ENCODE measurements at places on chromosomes 3 and 15. TPM values are rescaled to one million over a fixed set of nuclear protein-coding genes. Genes with fewer than 3 reads are reported as not detected.
A peak's percentile ranks its signal among the peaks of the same experiment; 100 is the strongest.

Gene RPS27L
- 345 TPM for total RNA-seq

Gene ARHGEF3
- 11.5 TPM for total RNA-seq

Gene PCYT1A
- total RNA-seq = 65.5 TPM

Gene SPINT1
- 4.2 TPM for total RNA-seq

Gene CHRNA7
- total RNA-seq = 2.7 TPM

DNA sequence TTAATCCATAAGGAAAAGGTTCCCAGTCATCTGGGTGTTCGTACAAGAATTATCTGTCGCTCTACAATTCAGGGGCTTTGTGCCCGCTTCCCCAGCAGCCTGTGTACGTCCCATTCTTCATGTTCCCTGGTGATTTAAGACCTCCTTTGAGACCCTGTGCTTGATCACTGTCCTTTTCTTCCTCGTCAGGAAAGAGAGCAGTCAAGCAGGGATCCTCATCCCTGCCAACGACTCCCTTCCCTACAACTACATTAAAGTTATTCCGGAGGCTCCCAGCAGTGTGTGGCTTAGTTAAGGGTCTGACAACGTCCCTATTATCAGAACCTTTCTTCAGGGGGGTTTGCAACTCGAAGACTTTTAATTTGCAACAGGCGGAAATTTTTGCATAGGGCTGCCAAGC, 175.7 kb downstream of the FOXP1 start:
- no peak for DNase-seq

DNA sequence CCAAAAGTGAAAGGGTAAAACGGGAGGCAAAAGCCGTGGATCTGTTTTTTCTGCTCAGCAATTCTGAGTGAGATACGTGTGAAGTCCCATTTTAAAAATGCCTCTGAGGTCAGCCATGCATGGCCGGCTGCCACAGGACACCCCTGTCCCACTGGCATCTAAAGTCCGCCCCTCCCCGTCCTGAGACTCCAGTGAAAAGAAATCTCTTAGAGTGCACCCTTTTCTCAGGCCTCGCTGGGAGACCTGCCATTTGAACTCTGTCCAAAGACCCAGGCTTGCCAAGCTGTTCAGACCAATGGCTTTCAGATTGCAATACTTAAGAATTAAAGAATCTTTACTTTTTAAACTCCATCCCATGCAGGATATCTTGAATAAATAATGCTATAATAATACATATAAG, 61.0 kb upstream of the SLC24A5 start:
- no peak for DNase-seq

DNA sequence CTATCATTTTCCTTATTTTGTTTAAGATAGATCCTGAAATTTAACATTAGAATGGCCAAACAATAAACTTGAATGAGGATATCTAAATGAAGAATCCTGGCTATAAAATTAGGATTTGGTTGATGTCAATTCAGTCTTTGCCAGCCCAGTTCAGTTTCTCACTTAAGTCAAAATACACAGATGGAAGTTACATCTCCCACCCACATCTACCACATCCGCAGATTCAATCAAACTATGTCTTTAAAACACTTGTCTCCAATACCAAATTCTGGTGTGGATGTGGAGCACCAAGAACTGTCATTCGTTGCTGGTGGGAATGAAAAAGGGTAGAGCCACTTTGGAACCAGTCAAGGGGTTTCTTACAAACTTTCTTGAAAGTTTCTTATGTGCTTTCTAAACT, 18.2 kb downstream of the CBLB start:
- DNase-seq = no peak

DNA sequence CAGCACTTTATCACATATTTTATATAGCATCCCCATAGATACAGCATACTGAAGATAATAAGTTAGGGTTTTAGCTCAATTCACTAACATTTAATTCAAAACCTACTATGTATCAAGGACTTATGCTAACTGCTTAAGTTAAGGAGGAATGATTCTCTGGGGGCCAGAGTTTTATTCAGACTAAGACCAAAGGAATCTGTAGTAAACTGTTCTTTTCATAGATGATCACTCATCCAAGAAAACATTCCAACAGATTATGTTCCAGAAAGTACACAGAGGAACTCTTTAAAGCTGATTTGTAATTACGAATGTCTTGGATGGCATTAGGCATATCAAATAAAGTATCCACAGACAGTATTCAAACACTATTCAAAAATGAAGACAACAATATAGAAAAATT, 226.4 kb downstream of the SCAPER start:
- DNase-seq = no peak

- no peak for DNase-seq
Observed at GRCh38 chr15:26171266-26171665, 308.1 kb upstream of the ATP10A start.

GRCh38 chr3:102595057-102595456, 160.2 kb downstream of the ZPLD1 start:
- no peak for DNase-seq

DNA sequence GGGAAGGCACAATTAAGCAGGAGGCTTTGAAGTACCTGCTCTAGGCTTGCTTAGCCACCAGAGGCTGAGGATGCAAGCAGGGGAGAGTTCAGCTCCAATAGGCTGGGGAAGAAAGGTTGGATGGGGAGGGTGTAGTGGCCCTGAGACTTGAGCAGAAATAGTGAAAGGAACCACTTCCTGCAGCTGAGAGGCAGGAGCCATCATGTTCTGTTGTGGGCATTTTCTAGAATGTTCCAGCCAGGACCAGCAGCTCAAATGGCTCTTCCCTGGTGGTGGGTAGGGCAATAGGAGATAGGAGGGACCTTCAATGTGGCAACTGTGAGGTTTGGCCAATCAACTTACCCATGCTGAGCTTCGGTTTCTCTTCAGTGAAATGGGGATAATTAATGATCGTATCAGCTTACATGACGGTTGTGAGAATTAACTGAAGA, 79.1 kb upstream of the CGNL1 start:
- no peak for DNase-seq

- DNase-seq = no peak
Observed at GRCh38 chr3:168417016-168417415, 321.3 kb upstream of the GOLIM4 start.

- DNase-seq = no peak
Observed at GRCh38 chr3:60185161-60185560, 1066.1 kb downstream of the FHIT start.

DNA sequence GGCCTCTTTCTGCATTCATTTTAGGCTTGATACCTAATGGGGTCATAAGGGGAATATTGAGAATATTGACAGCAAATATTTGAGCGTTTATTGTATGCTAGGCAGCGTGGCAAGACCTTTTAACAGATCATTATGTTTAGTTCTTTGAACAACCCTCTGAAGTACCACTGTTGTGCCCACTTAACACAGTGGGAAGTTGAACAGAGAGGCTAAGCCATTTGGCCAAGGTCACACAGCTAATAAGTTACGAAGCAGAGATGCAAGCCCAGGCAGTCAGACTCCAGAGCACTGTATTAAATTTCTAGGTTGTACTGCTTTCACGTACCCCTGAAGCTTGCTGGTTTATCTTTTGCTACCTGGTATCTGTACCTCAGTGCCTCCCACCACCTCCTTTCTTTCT, 1.1 kb downstream of the RAB7A start:
- no peak for DNase-seq

DNA sequence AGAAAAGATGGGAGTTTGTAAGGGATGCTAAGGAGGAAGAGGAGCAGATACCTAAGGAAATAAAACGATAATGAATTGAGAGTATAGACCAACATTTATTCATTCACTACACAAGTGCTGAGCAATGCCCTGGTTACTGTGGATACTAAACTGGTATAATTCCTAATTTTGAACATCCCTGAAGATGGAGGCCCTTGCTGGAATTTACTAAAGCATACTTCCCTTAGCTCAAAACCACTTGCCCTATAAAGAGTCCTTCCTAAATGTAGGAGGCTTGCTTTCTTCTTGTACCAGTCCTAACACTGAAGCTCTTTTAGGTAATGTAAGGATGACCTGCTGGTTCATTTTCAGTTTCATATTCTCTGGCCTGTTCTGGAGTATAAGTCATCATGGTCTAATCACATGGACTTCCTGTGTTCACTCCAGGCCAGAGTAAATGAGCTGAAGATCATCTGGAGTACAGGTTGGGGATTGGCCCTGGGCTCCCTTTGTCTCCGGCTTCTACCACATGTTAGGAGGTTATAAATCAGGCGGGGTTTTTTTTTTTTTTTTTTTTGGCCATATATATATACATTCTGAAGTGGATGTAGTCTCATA, 40.1 kb upstream of the MTMR10 start:
- peak; percentile 64 for DNase-seq

GRCh38 chr15:100309109-100310040, 32.4 kb downstream of the ADAMTS17 start:
- DNase-seq = no peak

GRCh38 chr3:119613201-119613600, 15.5 kb downstream of the PLA1A start:
- no peak for DNase-seq

DNA sequence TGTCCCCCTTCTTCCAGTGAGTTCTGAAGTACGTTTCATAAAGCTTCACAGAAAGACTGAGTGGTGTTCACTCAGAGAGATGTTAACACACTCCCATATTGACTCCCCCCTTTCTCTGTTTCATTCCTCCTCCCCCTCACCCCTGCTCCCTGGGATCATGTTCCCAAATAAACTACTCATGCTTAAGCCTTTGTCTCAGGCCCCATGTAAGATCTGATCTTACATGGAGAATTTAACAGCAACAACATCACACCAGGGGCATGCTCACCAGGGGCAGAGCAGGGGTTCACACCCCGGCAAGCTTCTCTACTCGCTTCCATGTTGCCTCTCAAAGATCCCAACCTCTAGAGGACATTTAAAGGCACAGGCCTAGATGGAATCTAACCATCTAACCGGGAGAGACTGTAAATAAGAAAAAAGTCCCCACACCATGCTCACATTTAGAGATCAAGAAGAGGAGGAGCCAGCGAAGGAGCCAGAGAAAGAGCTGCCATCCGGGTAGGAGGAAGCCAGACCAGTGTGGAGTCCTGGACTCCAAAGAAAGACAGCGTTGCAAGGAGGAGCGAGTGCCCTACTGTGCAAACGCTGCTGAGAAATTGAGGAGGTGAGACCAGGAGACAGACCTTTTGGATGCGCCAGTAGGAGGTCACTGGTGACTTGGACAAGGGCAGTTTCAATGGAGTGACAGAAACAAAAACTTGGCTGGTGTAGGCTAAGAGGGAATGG, 21.4 kb upstream of the SRP14 start:
- DNase-seq = no peak

DNA sequence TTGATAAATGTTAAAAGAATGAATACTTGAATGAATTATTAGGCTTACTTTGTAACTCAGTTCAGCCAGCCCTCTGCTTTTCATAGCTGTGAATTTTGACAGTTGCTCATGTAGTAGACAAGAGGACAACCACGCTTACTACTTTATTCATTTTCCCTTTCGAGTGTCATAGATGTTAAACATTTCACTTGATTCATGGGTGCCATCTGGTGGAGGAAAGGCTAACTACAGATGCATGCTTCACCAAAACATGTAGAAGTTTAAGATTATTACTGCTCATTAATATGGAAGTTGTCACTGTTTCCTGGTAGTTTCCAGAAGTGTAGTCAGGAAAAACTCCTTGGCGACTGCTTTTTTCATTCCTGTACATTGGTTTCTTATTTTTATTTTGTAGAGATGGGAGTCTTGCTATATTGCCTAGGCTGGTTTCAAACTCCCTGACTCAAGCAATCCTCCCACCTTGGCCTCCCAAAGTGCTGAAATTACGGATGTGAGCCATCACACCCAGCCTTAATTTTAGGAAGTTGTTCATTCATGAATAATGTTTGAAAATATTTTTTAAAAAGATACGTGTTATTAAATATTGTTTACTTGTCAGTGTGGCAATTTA, 163.2 kb downstream of the B3GALNT1 start:
- DNase-seq = peak; percentile 85
